Stimulated activated CD8-positive, alpha-beta memory T cell treated with anti-CD3 and anti-CD28 coated beads, Interleukin-15, amount 100 ng/mL, for 4 hours (primary cell): ENCODE measurements at places on chromosomes 1 and 21.

- DNase-seq = no peak
Measured at GRCh38 chr1:29807689-29808088, 571.4 kb downstream of the PTPRU start.

- no peak for DNase-seq
Measured at GRCh38 chr1:207067665-207068064, 14.6 kb downstream of the PFKFB2 start.

GRCh38 chr1:201659572-201659971 is 120.6 kb downstream of the NAV1 start:
- no peak for DNase-seq

DNA sequence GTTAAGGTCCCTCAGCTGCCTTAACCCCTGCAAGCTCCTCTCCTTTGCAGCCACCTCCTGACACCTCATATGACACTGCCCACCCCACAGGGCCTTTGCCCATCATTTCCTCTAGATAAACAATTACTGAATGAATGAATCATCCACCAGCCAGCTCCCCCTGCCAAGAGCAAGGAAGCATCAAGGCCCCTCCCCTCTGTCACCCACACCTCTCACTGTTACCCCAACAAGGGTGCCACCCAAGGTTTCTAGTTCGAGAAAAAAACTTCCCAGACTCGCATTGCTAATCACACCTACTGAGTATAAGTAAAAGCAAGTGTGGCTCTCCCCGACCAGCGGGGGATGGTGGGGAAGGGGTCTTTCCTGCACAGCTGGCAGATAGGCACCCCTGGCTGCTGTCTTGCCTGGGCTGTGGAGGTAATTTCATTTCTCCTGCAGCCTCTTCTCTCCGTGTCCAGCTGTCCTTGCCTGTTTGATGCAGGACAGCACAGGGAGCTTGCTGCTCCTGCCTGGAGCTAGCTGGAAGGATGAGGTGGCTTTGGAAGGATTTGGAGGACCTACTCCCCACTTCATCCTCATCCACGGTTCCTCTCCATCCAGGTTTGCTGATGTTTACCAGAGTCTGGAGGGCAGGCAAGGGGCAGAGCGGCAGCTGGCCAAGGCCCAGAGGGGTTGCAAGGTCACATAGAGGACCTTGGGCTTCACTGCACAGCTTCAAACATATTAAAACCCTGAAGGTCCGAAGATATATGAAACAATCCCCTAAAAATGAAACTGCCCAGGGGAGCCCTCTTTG is 33.1 kb upstream of the LBR start:
- peak; percentile 49 for DNase-seq

DNA sequence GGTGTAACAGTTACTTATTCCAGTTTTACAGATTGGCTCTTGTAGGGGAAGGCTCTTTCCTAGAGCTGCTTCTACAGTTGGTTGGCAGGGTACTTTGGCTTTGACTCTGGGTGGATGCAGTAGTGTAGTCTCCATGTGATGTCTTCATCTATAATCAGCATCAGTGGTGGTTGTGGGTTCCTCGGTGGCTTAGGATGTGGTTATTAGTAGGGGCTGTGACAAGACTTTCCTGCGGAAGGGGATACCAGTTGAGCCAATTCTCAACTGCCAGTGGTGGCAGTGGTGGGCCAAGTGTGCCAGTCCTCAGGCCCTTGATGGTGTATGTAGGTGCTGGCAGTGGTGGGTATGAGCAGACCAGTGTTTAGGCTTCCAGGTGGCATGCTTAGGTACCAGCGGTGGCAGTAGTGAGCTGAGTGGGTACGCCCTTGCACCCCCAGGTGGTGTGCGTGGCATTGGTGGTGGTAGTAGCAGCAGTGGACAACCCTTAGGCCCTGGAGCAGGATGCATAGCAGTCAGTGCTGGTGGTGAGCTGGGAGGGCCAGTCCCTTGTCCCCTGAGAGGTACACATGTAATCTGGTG is 27.2 kb upstream of the KLF18 start:
- no peak for DNase-seq

DNA sequence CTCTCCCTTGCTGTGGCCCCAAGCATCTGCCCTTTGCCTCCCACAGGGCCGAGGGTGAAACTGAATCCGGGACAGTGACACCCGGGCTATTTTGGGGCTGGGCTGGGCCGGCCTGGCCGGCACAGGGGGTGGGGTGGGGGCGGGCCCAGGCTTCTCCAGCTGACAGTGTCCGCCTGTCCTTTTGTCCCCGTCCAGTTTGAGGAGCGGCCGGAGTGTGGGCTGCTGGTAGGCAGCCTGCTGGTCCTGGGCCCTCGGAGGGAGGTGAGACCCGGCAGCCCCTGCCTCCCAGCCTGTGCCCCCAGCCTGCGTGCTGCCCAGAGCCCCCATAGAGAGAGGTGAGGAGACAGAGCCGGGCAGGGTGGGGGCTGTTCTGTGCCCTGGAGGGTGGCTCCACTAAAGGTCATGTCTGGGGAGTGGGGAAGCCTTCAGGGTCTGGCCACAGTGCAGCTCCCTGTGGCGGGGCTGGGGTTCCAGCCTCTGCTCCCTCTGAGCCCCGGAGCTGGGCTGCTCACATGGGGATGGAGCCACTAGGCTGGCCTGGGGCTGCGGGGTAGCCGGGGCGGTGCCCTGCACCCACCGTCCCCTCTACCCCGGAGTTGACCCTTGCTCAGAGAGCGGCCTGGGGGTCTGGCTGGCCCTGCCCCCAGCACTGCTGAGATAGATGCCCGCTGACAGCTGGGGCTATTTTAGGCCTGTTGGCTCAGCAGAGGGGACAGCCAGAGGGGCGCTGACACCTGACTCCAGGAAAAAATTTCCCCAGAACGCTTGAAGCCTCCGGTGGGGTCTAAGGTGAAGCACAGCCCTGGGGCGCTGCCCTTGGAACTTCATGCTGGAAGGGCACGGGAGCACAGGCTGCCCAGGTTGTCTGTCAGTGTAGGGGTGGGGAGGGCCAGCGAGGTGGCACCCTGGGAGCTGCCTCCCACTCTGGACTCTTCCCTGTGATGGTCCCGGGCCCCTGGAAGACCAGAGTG is at the start of gene OBSCN:
TSS of gene OBSCN (plus strand) at position 194 of the 971 bp plus-strand sequence. CDS start 3,740 bp downstream, outside the sequence.
- no peak for DNase-seq

DNA sequence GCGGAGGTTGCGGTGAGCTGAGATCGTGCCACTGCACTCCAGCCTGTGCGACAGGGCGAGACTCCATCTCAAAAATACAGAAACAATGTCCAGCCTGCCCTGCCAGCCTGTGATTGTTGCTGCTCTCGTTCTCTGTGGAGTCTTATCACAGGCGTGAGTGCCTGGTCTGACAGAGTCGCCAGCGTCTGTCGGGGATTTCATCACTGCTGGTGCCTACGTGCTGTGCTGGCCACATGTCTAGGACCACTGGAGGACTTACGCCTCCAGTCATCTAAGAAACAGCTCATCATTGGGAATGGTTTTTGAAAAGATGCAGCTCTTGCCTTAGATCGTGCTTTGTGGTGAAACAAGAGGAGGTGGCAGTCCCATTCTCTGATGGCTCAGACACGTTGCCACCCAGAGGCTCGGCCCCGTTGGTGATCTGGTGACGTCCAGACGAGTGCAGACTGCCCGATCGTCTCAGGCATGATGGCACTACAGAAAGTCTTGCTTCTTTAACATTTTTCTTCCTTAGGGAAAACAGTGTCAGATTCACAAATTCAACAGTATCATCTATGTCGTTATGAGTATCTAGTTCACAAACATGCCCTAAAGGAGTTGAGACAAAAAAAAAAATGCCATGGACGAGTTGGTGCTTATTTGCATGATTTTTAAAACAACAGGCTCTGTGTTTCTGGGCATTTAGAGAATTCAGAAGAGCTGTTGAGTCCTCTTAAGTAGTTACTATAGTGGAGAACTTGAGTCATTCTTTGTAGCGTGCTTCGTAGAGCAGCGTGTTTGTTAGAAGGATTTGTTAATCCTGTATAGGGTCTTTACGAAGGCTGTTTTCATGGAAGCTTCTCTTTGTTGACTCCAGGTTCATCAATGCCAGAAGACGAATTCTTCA is 47.5 kb downstream of the CBS start:
- no peak for DNase-seq
